ENCODE measurements at places on chromosomes 3 and 15.
A peak's percentile ranks its signal among the peaks of the same experiment; 100 is the strongest.

- no peak for DNase-seq
- no peaks in the 10 kb centered on the region for H3K36me3 ChIP-seq
- no peaks in the 10 kb centered on the region for H3K27me3 ChIP-seq
- no peaks in the 10 kb centered on the region for H3K4me1 ChIP-seq
- no peak overlapping the region for H3K4me3 ChIP-seq
- H3K27ac ChIP-seq: no peak overlapping the region
Observed at GRCh38 chr3:18633002-18633401, 207.9 kb upstream of the SATB1 start.

- no peak overlapping the region for H3K4me3 ChIP-seq
- no peak for DNase-seq
- no peaks in the 10 kb centered on the region for H3K36me3 ChIP-seq
Observed at GRCh38 chr3:126155819-126156218, 24.6 kb downstream of the ALDH1L1 start.

DNA sequence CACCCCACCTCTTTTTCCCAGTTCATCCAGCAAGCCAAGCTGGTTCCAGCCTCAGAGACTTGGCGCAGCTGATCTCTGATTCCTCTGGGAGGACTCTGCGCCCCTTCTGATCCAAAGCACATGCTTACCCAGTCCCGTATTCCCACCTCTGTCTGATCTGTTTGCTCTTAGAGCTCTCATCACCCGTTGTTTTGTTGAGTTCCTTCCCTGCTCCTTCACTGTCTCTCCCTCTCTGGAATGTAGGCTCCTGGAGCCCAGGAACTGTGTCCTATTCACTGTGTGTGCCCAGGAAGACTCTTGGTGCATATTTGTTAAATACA is 1.3 kb upstream of the ZXDC start:
- H3K27ac ChIP-seq: no peak overlapping the region
- H3K4me3 ChIP-seq: peak overlapping the region; percentile 76
- DNase-seq: no peak
- peaks cover 34% of the 10 kb centered on the region for H3K36me3 ChIP-seq
- peaks cover 31% of the 10 kb centered on the region for H3K4me1 ChIP-seq
- H3K27me3 ChIP-seq: no peaks in the 10 kb centered on the region

DNA sequence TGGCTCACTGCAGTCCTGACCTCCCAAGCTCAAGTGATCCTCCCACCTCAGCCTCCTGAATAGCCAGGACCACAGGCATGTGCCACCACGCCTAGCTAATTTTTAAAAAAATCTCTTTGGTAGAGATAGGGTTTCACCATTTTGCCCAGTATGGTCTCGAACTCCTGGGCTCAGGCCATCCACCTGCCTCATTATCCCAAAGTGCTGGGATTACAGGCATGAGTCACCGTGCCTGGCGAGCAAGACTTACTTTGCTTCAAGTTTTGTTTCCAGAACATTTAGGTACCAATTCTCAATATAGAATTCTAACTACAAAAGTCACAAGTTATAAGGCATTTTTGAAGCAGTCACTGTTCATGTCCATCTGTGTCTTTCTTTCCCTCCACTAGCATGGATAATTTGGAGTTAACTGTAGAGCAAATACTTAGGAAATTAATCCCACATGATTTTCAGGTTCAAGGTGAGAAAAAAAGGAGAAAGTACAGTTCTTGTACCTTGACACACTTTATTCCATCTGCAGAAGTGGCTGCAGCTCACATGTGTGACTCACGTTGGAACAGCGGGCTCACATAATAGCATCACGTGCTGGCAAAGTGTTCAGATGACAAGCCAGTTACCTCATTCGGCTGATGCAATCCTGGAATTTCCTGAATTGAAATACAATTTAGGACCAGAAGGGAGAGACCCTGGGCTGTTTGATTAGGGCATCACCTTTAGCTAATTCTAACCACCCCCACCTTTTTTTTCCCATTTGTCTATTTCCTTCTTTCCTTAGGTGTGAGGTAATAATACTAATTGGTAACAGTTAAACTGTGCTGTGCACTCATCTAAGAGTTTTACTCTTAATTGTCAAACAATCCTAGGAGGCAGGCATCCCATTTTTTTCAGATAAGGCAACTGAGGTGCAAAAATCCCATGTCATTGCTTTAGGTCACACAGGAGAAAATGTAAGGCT is 46.9 kb upstream of the NEDD4 start:
- peaks cover 13% of the 10 kb centered on the region for H3K36me3 ChIP-seq
- no peak overlapping the region for H3K4me3 ChIP-seq
- H3K27me3 ChIP-seq: peaks cover under 1% of the 10 kb centered on the region

GRCh38 chr15:100985401-100985800 is 66.2 kb downstream of the LRRK1 start:
- DNase-seq: no peak
- no peaks in the 10 kb centered on the region for H3K4me1 ChIP-seq
- peaks cover 46% of the 10 kb centered on the region for H3K27me3 ChIP-seq

GRCh38 chr3:67015702-67016484 is 17.8 kb downstream of the KBTBD8 start:
- H3K27ac ChIP-seq: no peak overlapping the region
- no peak for DNase-seq
- no peak overlapping the region for H3K4me3 ChIP-seq
- H3K36me3 ChIP-seq: no peaks in the 10 kb centered on the region
- H3K4me1 ChIP-seq: peaks cover 16% of the 10 kb centered on the region

DNA sequence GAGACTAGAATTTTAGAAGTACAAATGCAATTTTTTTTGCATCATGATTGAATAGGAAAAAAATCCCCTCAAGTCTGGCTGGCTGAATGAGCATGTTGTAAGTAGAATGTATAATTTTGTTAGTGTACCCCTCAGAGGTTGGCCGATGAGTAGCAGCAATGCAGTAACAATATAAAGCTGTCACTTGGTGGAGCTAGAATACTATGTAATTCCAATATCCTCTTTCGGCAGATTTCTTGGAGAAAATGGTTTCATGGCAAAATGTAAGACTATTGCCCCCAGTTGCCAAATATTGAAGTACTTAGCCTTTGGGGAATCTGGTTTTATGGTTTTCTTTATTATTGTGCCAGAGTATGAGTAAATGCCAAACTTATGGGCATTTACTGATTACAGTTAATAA is 39.8 kb upstream of the SGO1 start:
- H3K4me3 ChIP-seq: no peak overlapping the region
- H3K27me3 ChIP-seq: no peaks in the 10 kb centered on the region
- H3K36me3 ChIP-seq: no peaks in the 10 kb centered on the region
- H3K27ac ChIP-seq: no peak overlapping the region
- no peaks in the 10 kb centered on the region for H3K4me1 ChIP-seq

GRCh38 chr3:197545101-197545500 is 10.7 kb downstream of the BDH1 start:
- H3K4me3 ChIP-seq: no peak overlapping the region
- no peaks in the 10 kb centered on the region for H3K4me1 ChIP-seq
- DNase-seq: no peak
- peaks cover 15% of the 10 kb centered on the region for H3K36me3 ChIP-seq
- no peaks in the 10 kb centered on the region for H3K27me3 ChIP-seq

DNA sequence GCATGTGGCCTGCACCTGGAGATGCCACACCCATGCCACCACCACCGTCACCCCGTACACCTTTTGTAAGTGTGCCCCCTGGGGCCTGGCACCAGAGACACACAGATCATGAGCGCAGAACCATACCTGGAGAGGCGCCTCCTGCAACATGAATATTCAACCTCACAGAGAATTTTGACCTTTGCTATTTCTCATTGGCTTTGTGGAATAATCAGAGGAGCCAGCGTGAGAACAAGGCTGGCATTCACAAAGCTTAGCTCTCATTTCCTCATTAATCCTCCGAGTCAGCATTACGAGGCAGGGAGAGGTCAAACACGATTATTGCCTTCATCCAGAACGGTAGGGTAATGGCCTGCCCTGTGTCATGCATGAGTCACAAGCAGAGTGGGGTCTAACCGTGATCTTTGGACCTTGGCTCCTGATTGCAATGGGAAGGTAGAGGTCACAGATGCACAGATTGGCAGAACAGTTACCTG is 73.0 kb upstream of the POMGNT2 start:
- peak overlapping the region; percentile 46 for H3K27ac ChIP-seq
- DNase-seq: no peak
- peak overlapping the region; percentile 67 for H3K4me3 ChIP-seq
- H3K27me3 ChIP-seq: no peaks in the 10 kb centered on the region

DNA sequence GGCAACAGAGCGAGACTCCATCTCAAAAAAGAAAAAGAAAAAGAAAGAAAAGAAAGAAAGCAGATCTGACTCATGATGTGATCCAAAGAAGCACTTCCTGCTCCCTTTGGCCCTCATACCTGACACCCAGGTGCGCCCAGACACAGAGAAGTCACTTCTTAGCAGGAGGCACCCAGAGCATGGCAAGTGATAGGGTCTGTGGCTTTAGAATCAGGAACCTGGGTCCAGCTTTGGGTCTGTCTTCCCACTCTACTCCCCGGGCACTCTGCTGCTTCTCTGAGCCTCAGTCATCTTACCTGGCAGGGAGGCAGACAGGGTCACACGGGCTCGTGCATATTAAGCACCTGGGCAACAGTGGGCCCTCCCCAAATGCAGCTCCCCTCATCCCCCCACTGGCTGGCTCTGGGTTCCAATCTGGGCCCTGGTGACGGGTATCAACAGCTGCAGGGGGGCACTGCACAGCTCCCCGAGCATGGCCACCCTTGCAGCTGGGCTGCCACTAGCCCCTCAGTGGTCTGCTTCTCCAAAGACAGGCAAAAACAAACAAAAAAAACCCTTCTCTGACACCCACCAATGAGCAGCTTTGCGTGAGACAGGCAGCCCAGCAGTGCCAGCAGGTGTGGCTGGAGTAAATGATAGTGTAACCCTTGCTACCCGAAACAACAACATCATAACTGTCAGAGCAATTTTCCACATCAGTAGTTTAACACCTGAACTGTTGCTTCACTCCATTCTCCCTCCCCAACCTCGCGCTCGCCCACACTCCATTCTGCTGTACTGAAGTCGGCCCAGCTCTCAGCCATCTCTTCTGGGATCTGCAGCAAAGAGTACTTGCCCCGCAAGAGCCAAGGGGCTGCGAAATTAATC is 99.8 kb downstream of the MEGF11 start:
- no peak for DNase-seq
- no peak overlapping the region for H3K27ac ChIP-seq
- H3K4me3 ChIP-seq: no peak overlapping the region
- H3K36me3 ChIP-seq: peaks cover 3% of the 10 kb centered on the region
- H3K4me1 ChIP-seq: no peaks in the 10 kb centered on the region
- peaks cover 59% of the 10 kb centered on the region for H3K27me3 ChIP-seq

- H3K4me3 ChIP-seq: no peak overlapping the region
- no peaks in the 10 kb centered on the region for H3K36me3 ChIP-seq
- H3K27me3 ChIP-seq: no peaks in the 10 kb centered on the region
- no peak overlapping the region for H3K27ac ChIP-seq
- H3K4me1 ChIP-seq: no peaks in the 10 kb centered on the region
Observed at GRCh38 chr3:69116897-69117296, 5.5 kb downstream of the LMOD3 start.

- DNase-seq: no peak
- H3K4me3 ChIP-seq: no peak overlapping the region
- H3K4me1 ChIP-seq: no peaks in the 10 kb centered on the region
- H3K27me3 ChIP-seq: no peaks in the 10 kb centered on the region
- no peak overlapping the region for H3K27ac ChIP-seq
Observed at GRCh38 chr3:100802126-100802525, 92.8 kb downstream of the TFG start.

DNA sequence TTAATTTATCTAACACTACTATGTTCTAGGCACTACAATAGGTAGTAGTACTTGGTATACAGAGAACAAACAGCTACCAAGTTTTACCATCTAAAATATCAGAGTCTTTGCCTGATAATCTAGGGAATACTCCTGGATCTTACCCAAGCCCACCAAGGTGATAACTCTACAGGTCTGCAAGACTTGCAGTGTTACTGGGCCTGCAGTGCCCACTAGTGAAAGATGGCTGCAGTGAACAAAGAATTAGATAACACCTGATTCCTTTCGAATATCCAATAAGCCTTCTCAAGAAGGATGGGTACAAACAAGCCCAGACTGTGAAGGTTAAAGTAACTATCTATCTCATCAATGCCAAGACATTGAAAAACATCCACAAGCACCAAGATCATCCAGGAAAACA is 317.0 kb upstream of the DCBLD2 start:
- H3K36me3 ChIP-seq: no peaks in the 10 kb centered on the region
- DNase-seq: no peak
- no peak overlapping the region for H3K27ac ChIP-seq
- H3K27me3 ChIP-seq: no peaks in the 10 kb centered on the region
- no peak overlapping the region for H3K4me3 ChIP-seq

- H3K36me3 ChIP-seq: no peaks in the 10 kb centered on the region
- no peaks in the 10 kb centered on the region for H3K4me1 ChIP-seq
- no peak for DNase-seq
- H3K27ac ChIP-seq: no peak overlapping the region
- no peak overlapping the region for H3K4me3 ChIP-seq
Observed at GRCh38 chr3:134110963-134111362, 81.2 kb upstream of the SLCO2A1 start.

- H3K27me3 ChIP-seq: peaks cover 78% of the 10 kb centered on the region
- H3K4me3 ChIP-seq: no peak overlapping the region
- no peak for DNase-seq
- no peak overlapping the region for H3K27ac ChIP-seq
- no peaks in the 10 kb centered on the region for H3K36me3 ChIP-seq
Observed at GRCh38 chr3:194007592-194008337, 128.2 kb upstream of the HES1 start.

GRCh38 chr3:80734483-80734882 is 966.7 kb upstream of the ROBO1 start:
- H3K27ac ChIP-seq: no peak overlapping the region
- no peaks in the 10 kb centered on the region for H3K36me3 ChIP-seq
- H3K4me3 ChIP-seq: no peak overlapping the region
- DNase-seq: no peak

GRCh38 chr15:45521596-45522327 is 793 bp downstream of the SLC30A4 start:
- H3K4me3 ChIP-seq: peak overlapping the region; percentile 93
- H3K27ac ChIP-seq: peak overlapping the region; percentile 79
- peaks cover 30% of the 10 kb centered on the region for H3K4me1 ChIP-seq
- no peak for DNase-seq
- peaks cover 9% of the 10 kb centered on the region for H3K36me3 ChIP-seq
- H3K27me3 ChIP-seq: no peaks in the 10 kb centered on the region

DNA sequence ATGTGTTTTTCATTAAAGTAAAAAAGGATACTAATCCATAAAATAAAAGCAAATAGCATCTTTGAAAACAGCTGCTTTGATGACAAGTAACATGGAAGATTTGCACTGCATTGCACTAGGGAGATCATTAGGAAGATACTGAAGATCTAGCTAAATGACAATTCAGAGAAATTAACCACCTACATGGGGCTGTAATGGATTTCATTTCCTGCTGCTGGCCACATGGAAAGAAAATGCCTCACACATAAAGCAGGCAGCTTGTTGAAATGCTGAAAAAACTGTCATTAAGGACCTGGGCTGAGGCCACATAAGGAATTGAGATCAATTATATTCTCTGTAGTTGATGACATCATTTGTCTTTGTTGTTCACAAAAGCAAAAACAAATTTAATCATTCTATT is 94.1 kb downstream of the PYDC2 start:
- H3K4me1 ChIP-seq: no peaks in the 10 kb centered on the region
- H3K27ac ChIP-seq: no peak overlapping the region

GRCh38 chr3:128734523-128735189 is 8.7 kb downstream of the RAB7A start:
- peak overlapping the region; percentile 87 for H3K27ac ChIP-seq
- peak overlapping the region; percentile 37 for H3K4me3 ChIP-seq
- peaks cover 55% of the 10 kb centered on the region for H3K4me1 ChIP-seq
- no peak for DNase-seq
- H3K27me3 ChIP-seq: no peaks in the 10 kb centered on the region

All from effector memory CD8-positive, alpha-beta T cell (primary cell).